ENCODE measurements at places on chromosomes 13 and 19.

DNA sequence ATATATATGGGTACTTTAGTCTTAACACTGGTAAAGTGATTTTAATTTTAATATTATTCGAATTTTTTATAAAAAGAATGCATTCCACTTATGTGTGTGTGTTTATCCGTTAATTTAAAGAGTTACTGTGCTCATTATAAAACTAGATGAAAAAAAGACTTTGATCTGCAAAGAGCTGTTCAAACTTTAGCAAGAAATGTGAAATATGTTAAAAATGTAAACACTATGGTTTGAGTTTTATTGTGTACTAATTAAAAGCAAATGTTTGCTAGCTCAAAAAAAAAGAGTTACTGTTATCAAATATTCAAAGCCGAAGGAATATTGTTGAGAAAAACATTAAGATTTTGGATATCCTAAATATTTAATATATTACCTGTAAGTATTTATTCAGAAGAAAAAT lies 34.5 kb downstream of the UFM1 start:
- DNase-seq, result no peak

- DNase-seq, result no peak
Measured at GRCh38 chr19:19514215-19514657, 1.1 kb downstream of the TSSK6 start.

GRCh38 chr19:532561-533363 lies 1.2 kb downstream of the CDC34 start:
- peak; percentile 29 for DNase-seq

DNA sequence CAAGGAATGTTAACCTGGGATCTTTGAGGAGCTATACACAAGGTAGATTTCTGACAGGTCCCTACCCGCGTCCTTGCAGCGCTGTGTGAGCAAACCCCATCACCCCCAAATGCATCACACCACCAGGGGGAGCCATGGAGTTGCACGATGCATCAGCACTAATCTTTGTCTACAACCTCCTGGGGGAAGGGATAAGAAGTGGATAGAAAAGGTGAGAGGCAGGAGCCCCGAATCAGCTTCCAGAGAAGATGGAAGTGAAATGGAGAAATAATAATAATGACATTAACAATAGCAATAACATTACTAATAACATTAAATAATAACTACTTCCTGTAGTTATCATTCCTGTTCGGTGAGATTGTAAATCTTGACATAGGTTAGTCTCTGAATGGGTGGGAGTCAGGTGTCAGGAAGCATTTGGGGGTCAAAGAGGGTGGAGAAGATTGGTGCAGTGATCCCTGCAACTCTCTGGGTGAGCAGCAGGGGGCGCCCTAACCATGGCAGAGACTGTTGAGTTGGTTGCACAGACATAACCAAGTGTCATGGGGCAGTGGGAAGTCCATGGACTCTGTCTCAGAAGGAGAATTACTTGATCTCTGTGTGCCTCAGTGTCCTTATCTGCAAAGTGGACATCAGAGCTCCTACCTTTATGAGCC lies 16.5 kb downstream of the SIGLEC7 start:
- peak; percentile 65 for DNase-seq

DNA sequence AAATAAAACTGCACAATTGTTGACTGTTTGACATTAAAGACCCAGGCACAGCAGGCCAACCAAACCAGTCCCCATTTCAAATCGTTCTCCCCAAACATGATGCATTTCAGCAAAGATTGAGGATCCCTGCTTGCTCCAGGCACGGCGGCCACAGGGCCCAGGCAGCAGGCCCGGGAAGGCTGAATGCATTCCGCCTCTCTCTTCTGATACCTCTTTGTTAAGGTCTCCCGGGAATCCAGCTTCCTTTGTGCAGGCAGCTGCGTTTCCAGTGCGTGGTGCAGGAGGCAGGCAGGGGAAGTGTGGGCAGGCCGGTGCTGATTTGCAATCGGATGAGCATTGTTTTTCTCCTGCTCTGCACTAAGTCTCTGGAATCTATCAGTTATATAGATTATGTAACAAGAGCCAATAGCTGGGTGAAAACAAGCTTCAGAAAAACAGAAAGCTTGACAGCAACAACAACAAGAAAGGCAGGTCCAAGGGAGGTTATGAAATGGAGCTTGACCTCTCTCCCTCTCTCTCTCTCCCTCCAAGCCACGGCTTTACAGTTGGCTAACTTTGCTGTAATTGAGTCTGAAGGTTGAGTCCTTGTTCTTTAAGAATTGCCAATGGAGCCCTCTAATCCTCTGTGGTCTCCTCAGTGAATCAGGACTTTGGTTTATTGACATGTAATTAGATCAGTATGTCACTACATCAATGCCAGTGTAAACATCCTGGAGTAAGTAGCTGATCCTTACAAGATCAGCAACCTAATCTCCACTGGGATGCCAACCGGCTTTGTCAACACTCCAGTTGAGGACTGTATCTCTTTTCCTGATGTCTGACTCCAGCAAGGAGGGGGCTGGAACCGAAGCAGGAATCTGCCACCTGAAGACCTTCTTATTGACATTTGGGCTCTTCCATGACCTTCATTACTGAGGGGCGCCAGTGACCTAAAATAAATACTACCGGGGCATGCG lies 338.0 kb downstream of the TEX29 start:
- DNase-seq, result no peak

GRCh38 chr19:49851456-49852259 lies 699 bp downstream of the PTOV1 start:
- DNase-seq, result peak; percentile 20

DNA sequence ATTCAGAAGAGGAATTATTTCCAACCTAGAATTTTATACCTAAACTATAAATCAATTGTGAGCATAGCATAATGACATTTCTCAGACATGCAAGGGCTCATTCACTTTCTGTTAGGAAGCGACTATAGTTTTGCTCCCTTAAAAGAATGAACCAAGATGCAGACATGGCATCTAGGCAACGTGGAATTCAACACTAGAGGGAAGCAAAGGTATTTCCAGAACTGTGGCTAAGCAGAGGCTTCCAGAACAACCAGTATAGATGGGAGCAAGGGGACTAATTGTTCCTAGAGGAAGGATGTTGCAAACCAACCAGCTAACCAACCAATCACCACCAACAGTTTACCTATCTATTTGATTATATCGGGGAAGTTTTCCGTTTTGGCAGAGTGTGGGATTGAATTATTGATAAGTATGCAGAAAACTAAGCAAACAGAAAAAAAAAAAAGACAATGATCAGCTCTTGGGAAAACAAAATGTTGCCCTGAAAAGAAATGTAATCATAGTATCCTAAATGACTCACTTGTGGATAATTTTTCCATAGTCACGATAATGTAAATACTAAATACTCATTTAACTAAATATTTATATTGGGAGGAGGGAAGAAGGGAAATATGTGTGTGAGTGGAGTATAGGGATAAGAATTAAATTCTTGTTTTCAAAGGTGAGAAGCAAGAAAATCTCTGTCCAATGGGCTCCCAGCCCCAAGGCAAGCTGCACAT lies 21.1 kb downstream of the ARL11 start:
- no peak for DNase-seq

DNA sequence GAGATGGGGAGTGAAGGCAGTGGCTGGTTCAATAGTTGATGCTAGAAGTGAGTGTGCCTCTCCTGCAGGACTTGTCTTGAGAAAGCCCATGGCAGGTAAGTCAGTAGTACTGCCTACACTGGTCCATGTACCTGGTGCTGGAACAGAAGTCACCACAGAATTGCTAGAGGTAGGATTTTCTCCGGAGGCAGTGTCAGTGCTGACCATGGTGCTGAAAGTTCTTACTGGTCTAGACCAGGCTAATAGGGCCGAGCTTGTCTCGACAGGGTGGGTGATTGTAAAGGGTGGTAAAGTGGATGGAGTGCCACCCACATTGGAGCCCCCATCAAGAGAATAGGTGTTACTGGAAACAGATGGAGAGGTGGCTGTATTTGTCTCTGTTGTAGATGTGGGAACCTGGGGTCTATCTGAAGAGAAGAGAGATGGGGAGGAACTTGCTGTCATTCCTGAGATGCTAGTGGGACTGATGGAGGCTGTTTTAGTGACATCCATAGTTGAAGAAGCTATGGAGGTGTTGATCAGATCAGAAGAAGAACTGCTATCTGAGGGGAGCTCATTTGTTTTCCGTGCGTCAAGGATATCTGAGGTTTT lies 36.6 kb downstream of the MUC16 start:
- DNase-seq, result no peak

DNA sequence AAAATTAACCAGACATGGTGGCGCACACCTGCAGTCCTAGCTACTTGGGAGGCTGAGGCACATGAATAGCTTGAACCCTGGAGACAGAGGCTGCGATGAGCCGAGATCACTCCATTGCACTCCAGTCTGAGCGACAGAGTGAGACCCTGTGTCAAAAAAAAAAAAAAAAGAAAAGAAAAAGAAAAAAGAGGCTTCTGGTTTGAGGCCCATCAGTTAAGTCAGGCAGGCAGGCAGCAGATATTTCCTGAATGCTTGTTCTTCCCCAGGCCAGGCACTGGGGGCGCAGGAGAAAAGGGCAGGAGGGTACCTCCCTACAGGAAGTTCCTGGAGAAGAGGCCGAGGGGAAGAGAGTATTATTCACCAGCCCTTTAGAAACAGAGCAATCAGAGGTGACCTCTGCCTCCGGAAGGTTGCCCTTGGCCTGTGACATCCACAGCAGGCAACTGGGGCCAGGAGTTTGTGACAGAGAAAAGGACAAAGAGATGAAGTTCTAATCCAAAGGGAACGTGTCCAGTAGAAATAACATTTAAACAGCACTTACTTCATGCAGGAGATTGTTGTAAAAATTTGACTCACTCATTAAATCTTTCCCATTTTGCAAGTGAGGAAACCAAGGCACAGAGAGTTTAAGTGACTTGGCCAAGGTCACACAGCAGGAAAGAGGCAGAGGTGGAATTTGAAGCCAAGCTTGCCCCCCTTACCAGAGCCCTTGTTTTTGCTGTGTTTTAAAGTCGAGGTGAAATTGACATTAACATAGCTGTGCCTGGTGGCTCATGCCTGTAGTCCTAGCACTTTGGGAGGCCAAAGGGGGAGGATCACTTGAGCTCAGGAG lies 4.3 kb upstream of the RLN3 start:
- DNase-seq, result peak; percentile 13

- no peak for DNase-seq
Measured at GRCh38 chr13:99648066-99648665, 146.9 kb downstream of the TM9SF2 start.

GRCh38 chr13:33072282-33072681 lies 56.1 kb downstream of the KL start:
- no peak for DNase-seq
